ENCODE measurements at places on chromosomes 12 and 14. TPM values are rescaled to one million over a fixed set of nuclear protein-coding genes. Genes with fewer than 3 reads are reported as not detected.

The CCND2 gene
- 389 TPM for total RNA-seq

DNA sequence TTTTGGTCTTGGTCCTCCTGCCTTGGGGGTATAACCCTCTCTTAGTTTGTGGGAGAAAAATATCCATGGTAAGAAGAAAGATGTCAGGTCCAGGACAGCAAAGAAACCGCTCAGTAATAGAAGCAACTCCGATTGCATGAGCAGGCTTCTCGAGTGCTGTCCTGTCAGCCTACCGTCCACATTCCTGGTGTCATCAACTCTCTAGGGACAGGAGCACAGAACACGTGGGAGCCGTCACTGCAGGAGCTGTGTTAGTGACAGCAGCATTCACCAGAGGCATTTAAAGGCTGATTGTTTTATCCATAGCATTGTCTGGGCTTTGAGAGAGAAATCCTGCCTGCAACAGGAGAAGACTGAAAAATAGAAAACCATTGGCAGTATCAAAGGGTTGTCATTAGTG, 244.2 kb downstream of the CACNA1C start:
- H3K27ac ChIP-seq, result no peak overlapping the region
- H3K36me3 ChIP-seq, result no peaks in the 10 kb centered on the region
- H3K4me1 ChIP-seq, result peaks cover 3% of the 10 kb centered on the region
- DNase-seq, result no peak
- peaks cover 10% of the 10 kb centered on the region for H3K27me3 ChIP-seq

- no peaks in the 10 kb centered on the region for H3K4me1 ChIP-seq
- no peak for DNase-seq
- no peak overlapping the region for H3K4me3 ChIP-seq
These were observed 3.1 kb downstream of the C14orf180 start for GRCh38 chr14:104582662-104583061.

GRCh38 chr12:105861227-105861626, 277.5 kb downstream of the NUAK1 start:
- peaks cover 2% of the 10 kb centered on the region for H3K27me3 ChIP-seq
- H3K4me1 ChIP-seq, result no peaks in the 10 kb centered on the region
- H3K27ac ChIP-seq, result no peak overlapping the region

DNA sequence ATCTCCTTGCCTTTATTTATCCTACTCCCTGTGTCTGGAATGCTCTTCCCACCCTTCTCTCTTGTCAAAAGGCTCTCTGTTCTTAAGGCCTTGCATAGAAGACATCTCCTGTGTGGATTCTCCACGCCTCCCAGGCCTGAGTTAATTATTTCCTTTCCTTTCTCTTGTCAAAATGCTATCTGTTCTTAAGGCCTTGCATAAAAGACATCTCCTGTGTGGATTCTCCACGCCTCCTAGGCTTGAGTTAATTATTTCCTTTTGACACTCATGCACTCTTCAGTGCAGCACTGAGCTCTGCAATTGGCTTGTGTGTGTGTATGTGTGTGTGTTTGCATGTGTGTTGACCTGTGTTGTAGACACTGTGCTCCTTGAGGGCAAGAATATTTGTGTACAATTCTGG, 52.1 kb upstream of the DCD start:
- no peak overlapping the region for H3K27ac ChIP-seq
- H3K36me3 ChIP-seq, result no peaks in the 10 kb centered on the region
- H3K4me3 ChIP-seq, result no peak overlapping the region
- H3K4me1 ChIP-seq, result no peaks in the 10 kb centered on the region
- DNase-seq, result no peak

GRCh38 chr14:26855077-26855753, 257.4 kb upstream of the NOVA1 start:
- H3K27ac ChIP-seq, result no peak overlapping the region
- no peaks in the 10 kb centered on the region for H3K36me3 ChIP-seq
- DNase-seq, result no peak
- no peak overlapping the region for H3K4me3 ChIP-seq
- H3K27me3 ChIP-seq, result no peaks in the 10 kb centered on the region
